ENCODE measurements at places on chromosomes 2 and 18. TPM values are rescaled to one million over a fixed set of nuclear protein-coding genes. Genes with fewer than 3 reads are reported as not detected.

DNA sequence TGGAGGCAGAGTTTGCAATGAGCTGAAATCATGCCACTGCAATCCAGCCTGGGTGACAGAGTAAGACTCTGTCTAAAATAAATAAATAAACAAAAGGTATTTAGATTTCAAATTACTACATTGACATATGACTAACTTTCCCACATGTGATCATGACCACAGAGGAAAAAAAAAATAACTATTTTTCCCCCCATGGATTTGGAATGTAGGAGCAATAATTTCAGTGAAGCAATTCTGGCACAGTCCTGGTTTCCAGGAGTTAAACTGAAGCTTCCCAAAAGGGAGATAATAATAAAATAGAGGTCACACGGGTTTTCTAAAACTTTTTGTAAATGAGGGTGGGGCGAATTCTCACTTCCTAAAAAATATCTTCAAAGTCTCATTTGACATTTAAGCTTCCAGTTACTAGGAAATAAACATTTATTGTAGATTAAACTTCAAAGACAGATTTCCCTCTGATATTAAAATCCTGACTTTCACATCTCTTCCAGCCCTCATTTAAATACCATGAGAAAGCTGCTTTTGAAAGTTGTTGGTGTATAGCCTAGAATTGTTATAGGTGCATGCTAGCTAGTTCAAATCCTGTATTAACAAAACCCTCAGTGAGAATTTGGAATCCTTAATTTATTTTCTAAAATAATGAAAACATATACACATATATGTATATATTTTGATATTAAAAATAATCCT is 20.7 kb downstream of the SLC19A3 start:
- DNase-seq = no peak
- no peak overlapping the region for H3K27ac ChIP-seq
- no peak overlapping the region for H3K4me3 ChIP-seq
- no peaks in the 10 kb centered on the region for H3K4me1 ChIP-seq

- no peaks in the 10 kb centered on the region for H3K27me3 ChIP-seq
- H3K4me3 ChIP-seq = no peak overlapping the region
- H3K36me3 ChIP-seq = no peaks in the 10 kb centered on the region
- no peak overlapping the region for H3K27ac ChIP-seq
- no peaks in the 10 kb centered on the region for H3K4me1 ChIP-seq
Observed at GRCh38 chr2:20468549-20469500, 22.0 kb downstream of the RHOB start.

The CRYGD gene
- 0.98 TPM for total RNA-seq

The SKOR2 gene
- 0.21 TPM for total RNA-seq
